ENCODE measurements at places on chromosomes 4 and X.

DNA sequence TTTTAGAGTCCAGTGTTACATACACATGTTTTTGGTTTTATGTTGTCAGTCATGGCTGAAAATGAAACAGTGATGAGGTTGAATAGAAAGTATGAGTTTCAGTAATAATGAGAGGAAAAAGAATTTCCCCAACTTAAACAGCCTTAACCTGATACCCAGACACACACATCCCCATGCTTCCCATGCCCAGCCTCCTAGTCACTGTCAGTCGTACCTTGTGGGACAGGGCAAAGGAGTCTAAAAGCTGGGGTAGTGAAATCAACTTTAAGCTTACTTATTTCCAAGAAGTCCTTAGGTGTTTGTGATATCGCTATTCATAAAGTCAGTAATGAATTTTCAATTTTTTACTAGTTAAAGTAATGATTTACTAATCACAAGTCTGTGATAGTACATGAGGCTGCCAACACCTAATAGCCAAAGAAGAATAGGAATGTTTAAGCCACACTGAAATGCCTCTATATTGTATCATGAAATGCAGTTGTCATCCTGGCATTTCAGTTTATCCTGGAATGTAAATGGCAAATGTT is 24.3 kb upstream of the GPR34 start:
- no peak for DNase-seq

GRCh38 chrX:31316340-31316991 is 244.6 kb upstream of the FTHL17 start:
- no peak for DNase-seq

GRCh38 chr4:129063640-129064039 is 29.7 kb downstream of the SCLT1 start:
- DNase-seq = no peak

DNA sequence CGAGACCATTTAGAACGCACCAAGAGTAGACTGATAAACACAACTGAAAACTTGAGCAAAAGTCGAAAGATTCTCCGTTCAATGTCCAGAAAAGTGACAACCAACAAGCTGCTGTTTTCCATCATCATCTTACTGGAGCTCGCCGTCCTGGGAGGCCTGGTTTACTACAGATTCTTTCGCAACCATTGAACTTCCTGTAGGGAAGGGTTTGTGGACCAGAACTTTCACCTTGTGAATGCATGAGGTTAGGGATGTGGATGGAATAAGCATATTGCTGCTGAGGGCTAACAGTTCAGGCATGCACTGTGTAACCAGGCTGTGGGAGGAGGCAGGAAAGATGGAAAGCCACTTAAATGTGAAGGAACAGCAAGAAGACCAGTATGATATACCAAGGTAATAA is 20.9 kb upstream of the ING2 start:
- DNase-seq = no peak

DNA sequence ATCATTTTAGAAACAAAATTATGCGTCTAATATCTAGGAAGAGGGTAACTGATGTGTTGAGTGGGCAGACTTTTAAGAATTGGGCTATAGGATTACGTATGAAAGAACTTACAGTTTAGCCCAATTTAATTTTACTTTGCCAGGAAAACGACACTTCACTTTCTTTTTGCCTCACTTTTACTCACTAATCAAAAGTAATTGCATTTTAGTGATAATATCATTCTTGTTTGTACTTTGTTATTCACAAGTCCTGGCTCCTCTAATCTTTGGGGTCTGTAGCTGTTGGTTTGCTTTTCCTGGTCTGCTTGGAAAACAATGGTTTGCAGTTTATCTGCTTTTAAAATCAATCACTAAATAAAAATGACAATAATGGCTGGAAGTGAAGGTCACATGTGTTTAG is 2.9 kb upstream of the ARX start:
- no peak for DNase-seq

DNA sequence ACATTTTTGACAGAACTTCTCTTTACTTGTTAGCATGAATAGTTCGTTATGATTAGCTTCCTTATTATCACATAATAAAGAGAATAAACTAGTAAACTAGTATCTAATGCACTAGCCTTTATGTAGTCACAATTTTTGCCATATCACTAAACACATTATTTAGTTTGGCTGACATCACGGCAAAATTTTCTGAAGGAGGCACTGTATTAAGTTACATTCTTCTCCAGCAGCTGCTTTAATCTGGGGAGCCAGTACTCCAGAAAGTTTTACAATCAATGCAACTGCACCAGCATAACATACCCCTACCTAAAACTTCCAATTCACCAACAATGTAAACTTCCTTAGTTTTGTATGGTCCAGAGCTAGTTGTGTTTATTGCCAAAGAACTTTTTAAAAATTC is 87.8 kb downstream of the FIP1L1 start:
- DNase-seq = no peak

- DNase-seq = no peak
Measured at GRCh38 chrX:140480765-140481164, 24.1 kb downstream of the SOX3 start.

DNA sequence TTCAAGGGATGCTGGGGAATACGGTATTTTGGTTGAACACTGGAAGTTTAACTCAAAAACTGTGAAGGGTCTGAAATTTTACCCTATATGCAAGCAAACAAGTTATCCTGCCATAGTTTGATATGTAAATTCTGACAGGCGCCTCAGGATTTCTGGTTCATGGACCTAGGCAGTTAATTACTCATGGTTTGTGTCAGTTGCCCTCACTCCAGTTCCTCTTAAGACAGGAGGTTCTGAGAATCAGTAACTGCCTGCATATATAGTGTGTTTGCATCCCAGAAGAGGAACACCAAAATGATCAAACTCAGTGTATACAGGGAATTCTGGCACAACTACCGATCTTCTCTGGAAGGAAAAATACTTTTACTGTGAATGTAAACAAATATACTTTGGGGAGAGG is 360.4 kb upstream of the NWD2 start:
- no peak for DNase-seq
